ENCODE measurements at places on chromosomes 12 and 14. TPM values are rescaled to one million over a fixed set of nuclear protein-coding genes. Genes with fewer than 3 reads are reported as not detected.

DNA sequence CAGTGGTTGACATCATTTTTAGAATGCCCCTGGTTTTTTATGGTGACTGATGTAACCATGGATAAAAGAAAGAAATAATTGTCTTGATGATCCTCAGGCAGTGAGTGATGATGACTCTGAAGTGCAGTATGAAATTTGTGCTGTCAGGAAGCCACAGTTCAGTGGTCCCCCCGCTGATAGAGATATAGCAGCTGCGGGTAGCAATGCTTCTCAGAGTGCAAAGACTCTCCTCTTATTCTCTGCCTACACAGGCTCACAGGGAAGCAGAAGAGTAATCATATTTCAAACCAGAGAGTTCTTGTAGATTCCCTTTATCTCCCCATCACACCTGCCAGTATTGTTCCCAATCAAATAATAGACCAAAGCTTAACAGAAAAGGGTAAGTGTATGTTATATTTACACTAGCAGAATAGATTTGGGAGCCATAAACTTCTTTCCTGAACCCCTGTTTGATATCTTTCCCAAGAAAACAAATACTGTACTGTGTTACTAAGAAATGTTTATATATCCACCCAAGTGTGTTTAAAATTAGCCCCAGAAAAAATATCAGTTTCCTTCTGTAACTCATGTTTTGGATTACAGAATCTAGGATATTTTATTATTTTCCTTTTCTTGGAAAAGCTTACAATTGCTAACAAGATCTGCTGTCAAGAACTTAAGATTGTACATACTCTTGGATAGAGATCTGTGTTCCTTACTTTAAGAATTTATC lies 1817.4 kb upstream of the FLRT2 start:
- H3K27ac ChIP-seq, result no peak overlapping the region
- no peak for DNase-seq
- H3K36me3 ChIP-seq, result no peaks in the 10 kb centered on the region
- H3K4me1 ChIP-seq, result no peaks in the 10 kb centered on the region
- H3K27me3 ChIP-seq, result no peaks in the 10 kb centered on the region

INHBC gene
- total RNA-seq, result 0.20 TPM

DNA sequence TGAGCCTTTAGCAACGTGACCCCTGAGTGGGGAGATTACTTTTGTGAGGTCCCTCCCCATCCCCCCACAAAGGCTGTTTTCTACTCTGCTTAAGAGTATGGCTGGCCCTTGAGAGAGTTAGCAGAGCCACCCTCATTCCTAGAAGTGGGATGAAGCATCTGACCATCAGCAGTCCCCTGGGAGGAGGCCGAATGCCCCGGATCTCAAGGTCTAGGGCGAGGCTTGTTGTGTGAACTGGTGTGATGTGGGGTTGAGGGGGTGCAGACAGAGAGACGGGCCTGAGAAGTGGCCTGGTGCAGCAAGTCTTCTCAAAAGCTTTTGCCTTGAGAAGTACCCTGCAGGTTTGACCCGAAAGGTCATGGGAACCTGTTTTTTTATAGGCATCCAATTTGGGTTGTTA lies 153.0 kb upstream of the FKBP4 start:
- H3K4me1 ChIP-seq, result peaks cover 22% of the 10 kb centered on the region
- no peak overlapping the region for H3K4me3 ChIP-seq
- DNase-seq, result no peak
- no peak overlapping the region for H3K27ac ChIP-seq

OR4E2 gene
- not detected for total RNA-seq

C1QL4 gene
- total RNA-seq, result 8.1 TPM

GRCh38 chr12:96617178-96617577 lies 127.8 kb downstream of the CFAP54 start:
- H3K36me3 ChIP-seq, result no peaks in the 10 kb centered on the region
- DNase-seq, result no peak
- no peak overlapping the region for H3K27ac ChIP-seq
- no peak overlapping the region for H3K4me3 ChIP-seq
- H3K4me1 ChIP-seq, result no peaks in the 10 kb centered on the region

DNA sequence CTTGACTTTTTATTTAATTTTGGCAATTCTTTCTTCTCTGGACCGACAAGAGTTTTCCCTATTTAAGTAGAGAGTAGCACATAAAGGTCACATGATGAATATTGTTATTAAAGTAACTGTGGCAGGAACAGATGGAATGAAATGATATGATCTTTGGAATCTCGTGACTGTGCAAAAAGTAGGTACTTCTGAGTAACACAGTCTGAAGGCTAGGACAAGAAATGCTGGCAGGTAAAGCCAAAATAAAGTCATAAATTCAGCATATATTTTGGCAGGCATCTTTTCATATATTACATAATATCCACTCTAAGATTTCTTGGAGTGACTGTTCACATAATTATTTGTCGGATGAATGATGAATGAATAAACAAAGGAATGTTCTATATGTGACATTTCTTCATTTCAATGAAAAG lies 121.4 kb downstream of the EFCAB11 start:
- no peaks in the 10 kb centered on the region for H3K27me3 ChIP-seq
- no peaks in the 10 kb centered on the region for H3K36me3 ChIP-seq
- H3K4me3 ChIP-seq, result no peak overlapping the region
- DNase-seq, result no peak
- H3K4me1 ChIP-seq, result no peaks in the 10 kb centered on the region

DNA sequence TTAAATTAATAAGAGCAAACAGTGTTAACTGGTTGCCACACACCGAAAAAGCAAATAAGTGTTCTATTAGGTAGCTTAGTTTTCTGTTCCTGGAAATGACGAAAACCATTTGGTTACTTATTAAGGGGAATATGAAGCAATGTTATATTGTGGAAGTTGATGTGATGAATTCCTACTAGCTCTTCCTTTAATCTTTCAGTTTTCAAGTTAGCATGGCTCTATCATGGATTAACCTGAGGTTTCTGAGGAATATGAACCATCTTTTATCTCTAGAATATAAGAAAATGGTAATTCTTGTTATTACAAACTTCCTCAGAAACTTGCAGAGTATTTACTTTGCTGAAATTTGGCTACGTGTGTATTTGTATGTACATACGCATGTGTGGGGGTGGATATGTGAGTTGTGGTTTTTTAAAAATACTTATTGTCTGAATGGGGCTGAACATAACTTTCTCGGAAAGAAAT lies 245.7 kb downstream of the KCNC2 start:
- no peak for DNase-seq
- no peak overlapping the region for H3K27ac ChIP-seq
- no peaks in the 10 kb centered on the region for H3K27me3 ChIP-seq
- H3K4me3 ChIP-seq, result no peak overlapping the region
- H3K4me1 ChIP-seq, result no peaks in the 10 kb centered on the region
- no peaks in the 10 kb centered on the region for H3K36me3 ChIP-seq

IL26 gene
- total RNA-seq, result not detected

- no peak for DNase-seq
- no peaks in the 10 kb centered on the region for H3K27me3 ChIP-seq
- H3K4me1 ChIP-seq, result no peaks in the 10 kb centered on the region
- H3K27ac ChIP-seq, result no peak overlapping the region
These were observed 60.6 kb downstream of the GNG2 start for GRCh38 chr14:51921026-51921425.

DNA sequence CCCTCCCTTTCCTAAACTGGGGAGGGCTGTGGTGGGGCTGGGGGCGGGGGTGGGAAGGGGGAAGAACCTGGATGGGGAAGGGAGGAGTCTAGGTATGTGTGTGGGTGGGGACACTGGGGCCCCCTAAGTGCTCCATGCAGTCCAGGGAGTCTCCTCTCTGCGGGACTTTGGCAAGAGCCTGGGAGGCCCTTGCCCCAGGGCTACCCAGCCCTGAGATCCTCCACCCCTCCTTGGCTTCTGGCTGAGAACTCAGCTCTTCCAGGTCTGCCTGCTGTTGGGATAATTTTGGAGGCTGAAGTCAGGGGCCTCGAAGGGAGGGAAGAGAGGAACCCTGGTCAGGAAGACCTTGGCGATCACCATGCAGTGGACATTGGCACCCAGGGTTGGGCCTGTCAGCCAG lies 2.2 kb upstream of the DLK1 start:
- no peaks in the 10 kb centered on the region for H3K4me1 ChIP-seq
- peaks cover 3% of the 10 kb centered on the region for H3K27me3 ChIP-seq
- DNase-seq, result no peak
- no peak overlapping the region for H3K27ac ChIP-seq

DNA sequence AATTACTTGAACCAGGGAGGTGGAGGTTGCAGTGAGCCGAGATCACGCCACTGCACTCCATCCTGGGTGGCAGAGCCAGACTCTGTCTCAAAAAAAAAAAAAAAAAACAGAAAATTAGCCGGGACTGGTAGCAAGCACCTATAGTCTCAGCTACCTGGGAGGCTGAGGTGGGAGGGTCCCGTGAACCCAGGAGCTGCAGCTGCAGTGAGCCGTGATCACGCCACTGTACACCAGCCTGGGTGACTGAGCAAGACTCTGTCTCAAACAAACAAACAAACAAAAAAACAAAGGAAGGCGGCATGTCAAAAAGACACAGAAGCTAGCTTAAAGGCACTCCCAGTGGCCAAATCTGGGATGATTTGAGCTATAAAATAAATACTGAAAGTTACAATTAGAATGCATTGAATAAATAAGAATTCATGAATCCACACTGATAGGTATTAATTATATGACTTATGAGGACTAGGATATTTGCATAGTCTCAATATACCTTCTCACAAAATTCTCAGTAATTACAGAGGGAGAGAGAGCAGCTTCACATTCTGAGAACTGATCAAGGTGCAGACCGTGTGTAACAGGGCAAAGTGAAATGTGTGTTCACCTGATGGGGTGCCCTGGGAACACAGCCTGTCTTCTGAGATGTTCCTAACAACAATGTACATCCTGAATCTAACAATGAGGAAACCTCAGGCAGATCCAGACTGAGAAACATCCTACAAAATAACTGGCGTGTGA lies 42.7 kb upstream of the GPR132 start:
- no peaks in the 10 kb centered on the region for H3K27me3 ChIP-seq
- no peaks in the 10 kb centered on the region for H3K36me3 ChIP-seq
- no peak for DNase-seq
- no peak overlapping the region for H3K4me3 ChIP-seq

OR6C6 gene
- total RNA-seq, result not detected

DNA sequence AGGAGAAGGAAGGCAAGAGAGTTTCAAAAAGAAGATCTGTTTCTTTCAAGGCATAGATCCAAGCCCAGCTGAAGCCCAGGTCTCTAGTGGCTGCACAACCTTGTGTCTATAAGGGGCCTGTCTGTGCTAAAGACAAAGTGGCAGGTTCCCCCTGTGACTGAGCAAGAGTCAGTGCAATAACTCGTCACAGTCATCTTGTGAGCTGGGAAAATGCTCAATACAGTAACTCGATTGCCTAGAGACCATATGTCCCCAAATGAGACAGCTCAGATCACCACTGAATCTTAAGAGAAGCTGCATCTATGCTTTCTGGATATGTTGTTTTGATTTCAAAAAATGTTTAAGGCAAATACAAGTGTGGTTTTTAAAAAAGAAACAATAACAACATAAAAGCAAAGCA lies 24.2 kb downstream of the ST8SIA1 start:
- H3K4me1 ChIP-seq, result no peaks in the 10 kb centered on the region
- H3K27me3 ChIP-seq, result no peaks in the 10 kb centered on the region
- H3K27ac ChIP-seq, result no peak overlapping the region
- no peak overlapping the region for H3K4me3 ChIP-seq

DNAI7 gene
- total RNA-seq, result 0.52 TPM

ESRRB gene
- 1.9 TPM for total RNA-seq

- H3K27me3 ChIP-seq, result no peaks in the 10 kb centered on the region
- H3K4me1 ChIP-seq, result peaks cover 24% of the 10 kb centered on the region
- no peak overlapping the region for H3K27ac ChIP-seq
- no peak for DNase-seq
These were observed 35.7 kb upstream of the DDX11 start for GRCh38 chr12:31037931-31038330.

SMIM41 gene
- not detected for total RNA-seq

FITM1 gene
- 0.81 TPM for total RNA-seq

DNA sequence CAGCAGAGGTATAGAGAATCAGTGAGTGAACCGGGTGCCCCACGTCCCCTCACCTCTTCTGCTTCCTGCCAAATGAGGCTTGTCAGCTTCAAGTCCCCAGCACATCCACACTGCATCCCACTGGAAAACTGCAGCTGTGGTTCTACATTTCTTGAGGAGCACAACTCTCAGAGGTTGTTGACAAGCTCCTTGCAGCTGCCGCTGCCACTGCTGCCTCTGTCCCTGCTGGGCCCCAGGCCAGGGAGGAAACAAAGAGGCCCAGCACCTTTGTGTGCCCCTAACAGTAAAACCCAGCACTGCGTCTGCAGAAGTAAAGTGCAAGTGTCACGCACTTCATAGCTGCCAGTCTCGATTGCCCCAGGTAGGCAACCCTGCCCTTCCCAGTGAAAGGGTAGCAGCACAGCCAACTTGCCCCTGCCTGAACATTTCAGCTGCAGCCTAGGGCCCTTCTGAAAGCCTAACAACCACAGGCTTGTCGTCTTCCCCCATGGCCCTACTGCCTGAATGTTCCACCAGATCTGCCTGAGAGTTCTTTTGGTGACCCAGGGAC lies 1162.1 kb upstream of the USP15 start:
- no peak for DNase-seq
- no peaks in the 10 kb centered on the region for H3K27me3 ChIP-seq
- H3K4me3 ChIP-seq, result no peak overlapping the region
- no peaks in the 10 kb centered on the region for H3K36me3 ChIP-seq

GRCh38 chr12:103851127-103851526 lies 10.1 kb upstream of the NT5DC3 start:
- no peaks in the 10 kb centered on the region for H3K36me3 ChIP-seq
- H3K4me1 ChIP-seq, result peaks cover 13% of the 10 kb centered on the region
- no peaks in the 10 kb centered on the region for H3K27me3 ChIP-seq
- H3K27ac ChIP-seq, result no peak overlapping the region
- H3K4me3 ChIP-seq, result no peak overlapping the region

DNA sequence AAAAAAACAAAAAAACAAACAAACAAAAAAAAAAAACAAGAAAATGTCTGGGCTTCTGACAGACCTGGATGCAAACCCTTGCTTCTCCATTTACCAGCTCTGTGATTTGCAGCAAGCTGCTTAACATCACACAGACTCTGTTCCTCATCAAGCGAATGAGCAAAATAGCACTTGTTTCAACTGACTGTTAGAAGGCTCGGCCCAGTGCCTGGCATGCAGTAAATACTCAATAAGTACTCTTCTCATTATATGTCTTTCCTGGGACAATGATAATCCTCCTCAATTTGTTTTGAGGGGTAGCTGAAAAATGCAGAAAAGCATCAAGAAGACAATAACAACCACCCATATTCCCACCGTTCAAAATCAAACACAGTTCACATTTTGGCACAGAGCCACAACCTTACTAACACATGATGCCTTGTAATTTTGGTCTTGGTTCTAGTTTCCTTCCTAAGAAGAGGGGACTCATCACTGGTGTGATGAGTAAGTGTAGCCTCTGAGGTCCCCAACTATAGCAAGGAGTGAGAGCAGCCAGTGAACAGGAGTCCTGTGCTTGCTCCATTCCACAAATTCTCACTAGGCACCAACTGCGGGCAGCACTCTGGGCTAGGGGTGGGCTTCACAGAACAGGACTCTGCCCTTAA lies 60.4 kb downstream of the TTC7B start:
- peaks cover 15% of the 10 kb centered on the region for H3K4me1 ChIP-seq
- H3K27ac ChIP-seq, result no peak overlapping the region
- DNase-seq, result no peak
- no peaks in the 10 kb centered on the region for H3K27me3 ChIP-seq
- H3K36me3 ChIP-seq, result no peaks in the 10 kb centered on the region

LUM gene
- total RNA-seq, result 0.69 TPM

RFX4 gene
- not detected for total RNA-seq

TAS2R42 gene
- total RNA-seq, result not detected
